ENCODE measurements at places on chromosomes 2 and 18.
A peak's percentile ranks its signal among the peaks of the same experiment; 100 is the strongest.

DNA sequence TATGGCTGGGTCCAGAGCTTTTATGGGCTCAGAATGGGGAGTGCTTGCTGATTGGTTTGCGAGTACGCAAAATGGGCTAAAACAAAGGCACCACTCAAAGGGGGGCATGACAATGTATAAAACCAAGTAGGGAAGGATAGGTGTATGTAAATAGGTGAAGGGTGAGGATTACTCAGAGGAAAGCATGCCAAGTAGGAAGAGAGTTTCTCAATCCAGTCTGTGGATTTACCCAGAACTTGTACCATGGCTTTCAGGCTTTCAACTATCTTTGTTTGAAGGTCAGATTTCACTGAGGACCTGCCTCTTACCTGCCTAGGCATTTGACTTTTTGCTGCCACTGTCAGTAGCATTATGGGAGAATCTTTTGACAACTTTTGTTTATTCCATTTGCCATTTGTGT is 92.3 kb downstream of the RAB3GAP1 start:
- DNase-seq, result no peak

DNA sequence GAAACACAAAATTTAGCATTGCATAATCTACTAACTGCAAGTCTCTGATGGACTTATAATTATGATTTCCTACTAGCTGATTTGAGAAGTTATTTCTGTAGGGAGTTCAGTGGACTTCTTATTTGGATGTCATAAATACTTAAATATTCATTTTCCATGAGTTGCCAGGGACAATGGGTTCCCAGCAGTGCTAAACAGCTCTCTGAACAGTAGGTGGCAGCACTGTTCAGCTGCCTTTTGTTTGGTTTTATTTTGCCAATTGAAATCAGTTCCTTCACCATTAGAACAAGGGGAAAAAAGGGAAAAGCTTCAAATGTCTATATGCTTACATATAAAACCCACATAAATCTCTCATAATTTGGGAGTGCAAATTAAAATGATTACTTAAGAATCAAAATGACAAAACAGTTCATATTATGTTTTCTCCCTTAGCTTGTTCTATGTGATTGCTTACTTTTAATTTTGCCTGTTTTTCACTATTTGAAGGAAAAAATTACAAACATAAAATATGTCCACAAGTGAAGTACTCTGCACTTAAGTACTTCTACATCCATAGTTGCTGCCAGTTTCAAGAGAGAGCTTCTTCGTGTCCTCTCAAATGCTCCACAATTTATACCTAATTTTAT is 898.9 kb downstream of the CPS1 start:
- DNase-seq, result peak; percentile 66

DNA sequence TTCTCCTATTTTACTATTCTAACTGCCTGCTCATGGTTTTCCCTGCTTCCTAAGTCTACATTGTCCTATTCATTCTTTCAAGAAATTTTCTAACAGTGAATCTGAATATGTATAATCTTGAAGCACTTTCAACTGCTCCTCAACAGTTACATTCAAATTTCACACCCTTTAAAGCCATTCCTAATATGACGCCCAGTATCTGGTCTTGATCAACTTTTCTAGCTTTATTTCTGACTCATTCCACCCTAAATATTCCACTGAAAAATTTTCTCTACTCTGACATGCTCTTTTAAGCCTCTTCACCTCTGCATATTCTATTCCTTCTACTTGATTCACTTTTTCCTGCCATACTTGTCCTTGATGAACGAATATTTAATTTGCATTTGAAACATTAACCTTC is 1893.9 kb upstream of the PIK3C3 start:
- DNase-seq, result no peak

GRCh38 chr2:78908973-78909372 is 116.5 kb upstream of the REG3G start:
- DNase-seq, result no peak

- DNase-seq, result no peak
These were observed 76.6 kb upstream of the CAPN13 start for GRCh38 chr2:30883822-30884221.

DNA sequence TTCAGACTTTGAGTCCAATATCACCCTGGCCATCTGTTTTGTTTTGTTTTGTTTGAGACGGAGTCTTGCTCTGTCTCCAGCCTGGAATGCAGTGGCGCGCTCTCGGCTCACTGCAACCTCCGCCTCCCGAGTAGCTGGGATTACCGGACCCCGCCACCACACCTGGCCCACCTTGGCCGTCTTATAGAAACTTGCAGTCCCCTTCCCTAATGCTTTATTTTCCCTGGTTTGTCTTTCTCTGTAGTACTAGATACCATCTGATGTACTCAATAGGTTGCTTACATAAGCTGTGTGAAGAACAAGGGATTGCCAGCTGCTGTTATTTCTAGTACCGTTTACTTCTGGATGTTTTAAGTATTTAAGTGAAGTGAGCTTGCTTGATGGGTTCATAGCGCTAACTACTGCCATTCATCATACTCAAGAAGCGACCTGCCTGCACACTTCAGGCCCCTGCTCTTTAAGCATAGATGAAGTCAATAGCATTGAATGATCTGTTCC is 1.2 kb downstream of the RPL31 start:
- DNase-seq, result peak; percentile 27

- no peak for DNase-seq
These were observed 159.4 kb downstream of the PXDN start for GRCh38 chr2:1584691-1585485.

- DNase-seq, result no peak
These were observed 237.6 kb upstream of the UBE2E3 start for GRCh38 chr2:180742801-180743200.

GRCh38 chr18:65938592-65939372 is 188.0 kb downstream of the CDH7 start:
- peak; percentile 76 for DNase-seq

DNA sequence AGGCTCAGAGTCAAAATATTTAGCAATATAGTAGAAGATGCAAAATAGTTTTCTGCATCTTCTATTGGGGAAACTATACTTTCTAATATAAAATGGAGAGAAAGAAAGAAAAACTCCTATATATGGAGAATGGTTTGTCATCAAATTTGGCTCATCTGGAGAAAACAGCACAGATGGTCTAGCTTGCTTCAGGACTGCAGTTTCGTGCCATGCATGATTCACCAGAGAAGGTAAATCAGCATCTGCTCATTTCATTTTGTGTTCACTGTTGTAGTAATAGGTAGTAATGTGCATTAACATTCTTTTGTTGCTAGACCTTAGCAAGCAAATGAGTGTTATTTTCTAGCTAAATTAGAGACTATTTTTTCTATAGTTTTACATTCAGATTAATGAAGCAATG is 179.0 kb downstream of the ASXL3 start:
- no peak for DNase-seq

GRCh38 chr2:61762292-61762691 is 91.6 kb downstream of the FAM161A start:
- DNase-seq, result no peak

GRCh38 chr2:3263487-3263886 is 114.1 kb downstream of the EIPR1 start:
- DNase-seq, result no peak

- DNase-seq, result no peak
These were observed 10.4 kb downstream of the GAREM1 start for GRCh38 chr18:32460171-32460731.

DNA sequence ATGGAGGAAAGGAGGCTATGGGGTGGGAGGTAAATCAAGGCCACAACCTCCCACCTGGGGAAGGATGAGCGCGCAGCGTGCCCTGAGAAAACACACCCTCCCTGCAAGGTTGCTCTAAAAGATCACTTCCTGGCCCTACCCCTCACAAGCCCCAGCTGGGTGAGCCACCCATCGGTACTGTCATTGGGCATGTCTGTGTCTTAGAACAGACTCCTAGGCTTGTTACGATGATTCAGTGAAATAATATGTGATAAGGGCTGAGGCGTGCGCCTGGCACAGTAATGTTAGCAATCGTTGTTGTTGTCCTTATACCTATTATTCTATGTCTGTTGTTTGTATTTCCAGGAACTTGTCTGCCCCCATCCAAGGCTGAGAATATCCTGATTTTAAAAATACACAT is 175.1 kb downstream of the ZFP36L2 start:
- peak; percentile 60 for DNase-seq

- DNase-seq, result no peak
These were observed 132.0 kb downstream of the TMEM182 start for GRCh38 chr2:102893870-102894269.

DNA sequence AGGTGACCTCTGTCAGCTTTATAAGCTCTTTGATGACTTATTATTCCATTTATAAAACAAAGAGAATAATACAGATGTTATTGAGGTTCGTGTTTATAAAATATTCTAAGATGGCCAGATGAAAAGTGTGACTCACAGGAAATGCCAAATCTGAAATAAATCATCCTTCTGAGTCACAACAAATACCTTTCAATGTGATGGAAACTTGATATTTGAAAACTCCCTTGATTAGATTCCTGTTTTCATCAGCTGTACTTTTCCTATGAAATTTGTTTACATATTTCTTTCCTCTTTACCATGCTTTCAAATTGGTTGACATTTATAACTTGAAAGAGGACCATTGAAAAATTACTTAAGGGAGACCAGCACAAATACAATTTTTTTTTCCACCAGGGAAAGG is 30.6 kb upstream of the PPP1R1C start:
- no peak for DNase-seq

DNA sequence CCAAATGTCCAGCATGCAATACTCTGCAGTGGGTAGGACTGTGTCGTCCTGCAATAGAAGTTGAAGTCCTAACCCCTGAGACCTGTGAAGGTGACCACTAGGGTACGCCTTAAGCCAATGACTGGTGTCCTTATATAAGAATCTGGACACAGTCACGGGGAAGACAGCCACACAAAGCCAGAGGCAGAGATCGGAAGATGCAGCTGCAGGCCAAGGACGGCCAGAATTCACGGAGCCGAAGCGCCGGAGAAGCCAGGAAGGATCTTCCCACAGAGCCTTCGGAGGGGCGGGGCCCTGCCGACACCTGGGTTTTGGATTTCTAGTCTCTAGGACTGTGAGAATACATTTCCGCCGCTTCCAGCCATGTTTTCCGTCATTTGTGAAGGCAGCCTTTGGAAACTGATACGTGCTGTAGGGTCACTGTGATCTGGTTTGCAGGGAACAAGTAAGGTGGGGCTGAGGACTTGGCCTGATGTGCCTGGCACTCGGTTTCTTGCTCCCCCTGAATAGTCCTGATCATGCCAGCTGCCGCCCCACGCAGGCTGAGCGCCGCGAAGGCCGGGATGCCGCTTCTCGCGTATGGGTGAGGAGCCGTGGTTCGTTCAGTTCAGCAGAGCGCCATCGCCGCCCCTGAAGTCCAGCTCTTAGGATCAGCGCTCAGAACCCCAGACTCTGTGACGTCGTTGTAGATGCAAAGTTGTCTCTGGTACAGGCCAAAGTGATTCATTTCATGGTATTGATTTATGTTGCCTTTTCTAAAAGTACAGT is 38.7 kb downstream of the PTGR3 start:
- no peak for DNase-seq

DNA sequence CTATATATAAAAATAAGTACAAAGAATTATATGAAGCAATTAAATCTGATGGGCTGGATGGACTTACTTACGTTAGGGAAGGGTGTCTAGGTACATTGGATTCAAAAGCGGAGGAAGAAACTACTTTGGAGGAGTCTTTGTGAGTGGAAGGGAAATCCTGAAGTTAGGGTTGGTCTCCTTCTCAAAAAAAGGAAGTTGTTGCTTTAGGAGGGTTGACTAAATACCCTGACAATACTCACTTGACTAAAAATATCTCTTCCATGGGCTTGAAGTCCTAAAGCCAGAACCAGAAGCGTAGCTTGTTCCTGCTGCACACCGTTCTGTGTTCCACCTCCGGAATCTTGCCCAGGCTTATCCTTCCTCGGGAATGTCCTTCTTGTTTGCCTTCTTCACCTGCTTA is 143.3 kb upstream of the ZEB2 start:
- peak; percentile 38 for DNase-seq

- DNase-seq, result peak; percentile 82
These were observed 177.9 kb downstream of the CYRIA start for GRCh38 chr2:16487686-16488085.

DNA sequence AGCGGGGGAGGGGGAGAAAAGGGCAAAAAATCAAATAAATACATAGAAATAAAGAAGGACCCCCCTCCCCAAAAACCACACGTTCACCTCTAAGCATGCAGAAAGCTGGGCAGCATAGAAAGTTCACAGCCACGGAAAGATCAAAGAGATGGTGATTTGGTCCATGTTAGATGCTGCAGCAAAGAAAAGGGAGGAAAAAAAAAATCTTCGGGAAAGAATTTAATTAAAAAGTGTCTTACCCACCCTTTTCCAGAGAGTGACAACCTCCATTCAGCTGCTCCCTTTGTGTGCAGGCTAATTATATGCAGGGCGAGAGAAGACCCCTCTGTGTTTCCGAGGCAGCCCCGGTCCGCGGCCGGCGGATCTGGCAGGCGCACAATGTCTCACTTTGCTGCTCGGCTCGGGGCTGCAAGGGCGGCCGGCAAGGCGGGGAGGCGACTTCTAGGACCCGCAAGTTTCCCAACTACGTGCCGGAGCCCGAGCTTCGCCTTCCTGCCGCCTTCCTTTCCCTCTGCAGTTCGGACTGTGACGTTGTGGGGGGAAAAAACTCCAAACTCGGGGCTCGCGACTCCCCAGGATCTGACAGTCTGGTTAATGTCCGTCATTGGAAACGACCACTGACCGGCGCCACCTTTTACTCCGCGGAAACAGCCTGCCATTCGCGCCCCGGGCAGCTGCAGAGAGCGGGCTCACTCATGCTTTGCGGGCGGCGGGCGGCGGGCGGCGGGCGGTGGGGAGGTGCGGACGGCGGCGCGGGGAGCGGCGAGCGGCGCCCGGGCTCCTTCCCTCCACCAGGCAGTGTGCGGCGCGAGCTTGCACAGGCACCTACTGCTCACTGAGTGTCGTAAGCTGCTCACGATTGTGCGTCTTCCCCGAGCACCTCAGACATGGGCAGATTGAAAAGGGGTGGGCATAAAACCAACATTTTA is at the start of gene LRRTM1:
Gene LRRTM1 (minus strand): TSS at position 844 of the 929 bp plus-strand sequence. CDS start 933 bp downstream, outside the sequence.
- DNase-seq, result no peak

- DNase-seq, result no peak
These were observed 19.4 kb upstream of the KIF1A start for GRCh38 chr2:240839152-240840143.

DNA sequence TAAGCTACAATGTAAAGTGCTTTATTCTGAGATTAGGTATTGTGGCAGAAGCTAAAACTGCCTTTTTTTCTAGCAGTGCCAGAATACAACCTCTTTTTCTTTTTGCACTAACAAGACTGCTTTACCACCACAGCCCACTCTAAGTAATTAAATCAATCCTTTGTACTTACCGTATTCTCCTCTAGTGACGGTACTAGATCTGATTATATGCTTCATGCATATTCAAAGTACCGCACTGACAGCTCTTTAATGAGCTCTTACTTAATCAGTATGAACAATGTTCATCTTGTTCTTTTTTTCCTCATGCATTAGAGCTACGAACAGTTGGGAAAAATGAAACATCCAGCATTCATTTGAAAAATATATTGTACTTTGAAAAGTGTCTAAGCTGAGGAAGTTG is 16.1 kb upstream of the OTX1 start:
- no peak for DNase-seq

Measured in hematopoietic multipotent progenitor cell treated with erythropoietin and hydrocortisone succinate and interleukin-3 and kit ligand, for 6 days (in vitro differentiated cells).